ENCODE measurements at places on chromosomes 16 and 17.

DNA sequence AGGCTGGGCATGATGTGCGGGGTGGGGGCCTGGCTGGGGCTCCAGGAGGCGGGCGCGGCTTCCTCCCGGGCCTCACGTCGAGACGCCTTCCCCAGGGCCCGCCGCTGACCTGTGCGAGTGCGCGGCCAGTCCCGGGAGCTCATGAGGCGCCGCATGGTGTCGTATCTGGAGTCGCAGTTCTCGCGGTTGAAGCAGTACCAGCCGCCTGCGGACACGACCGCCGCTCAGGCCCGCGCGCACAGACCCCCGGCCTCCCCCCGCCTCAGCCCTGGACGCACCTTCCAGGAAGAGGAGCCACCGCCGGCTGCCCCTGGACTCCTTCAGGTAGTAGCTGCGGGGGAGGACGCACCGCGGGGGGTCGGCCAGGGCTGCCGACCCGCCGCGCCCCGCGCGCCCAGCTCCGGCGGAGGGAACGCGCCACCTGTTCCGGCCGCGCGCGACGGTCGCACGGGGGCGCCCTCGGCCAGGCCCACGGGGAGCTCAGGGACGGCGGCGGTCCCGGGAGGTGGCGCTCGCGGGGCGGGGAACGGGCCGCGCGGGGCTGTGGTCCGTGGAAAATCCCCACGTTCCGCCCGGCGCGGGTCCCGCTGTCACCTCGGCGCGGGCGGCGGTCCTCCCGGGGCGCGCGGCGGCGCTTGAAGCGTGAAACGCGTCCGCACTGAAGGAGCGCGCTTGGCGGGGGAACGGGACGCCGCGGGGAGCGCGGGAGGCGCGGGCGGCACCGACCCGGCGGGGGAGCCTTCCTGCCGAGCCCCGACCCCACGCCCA is 1.4 kb downstream of the NOTUM start:
- peak; percentile 48 for DNase-seq

DNA sequence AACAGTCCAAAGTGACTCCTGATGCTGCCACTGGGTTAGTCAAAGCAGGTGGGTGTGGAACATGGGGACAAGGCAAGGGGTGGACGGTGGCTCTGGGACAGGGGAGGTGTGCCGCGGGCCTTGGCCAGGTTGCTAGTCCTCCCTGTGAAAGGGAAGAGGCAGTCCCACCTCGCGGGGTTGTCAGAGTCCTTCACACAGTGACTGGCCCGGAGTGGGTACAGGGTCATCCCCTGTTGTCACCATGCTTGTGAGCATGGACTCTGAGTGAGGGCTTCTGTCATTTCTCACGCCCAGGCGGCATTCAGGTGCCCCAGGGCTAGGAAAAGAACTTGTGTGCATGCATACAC is 3.1 kb upstream of the ZNF469 start:
- no peak for DNase-seq

DNA sequence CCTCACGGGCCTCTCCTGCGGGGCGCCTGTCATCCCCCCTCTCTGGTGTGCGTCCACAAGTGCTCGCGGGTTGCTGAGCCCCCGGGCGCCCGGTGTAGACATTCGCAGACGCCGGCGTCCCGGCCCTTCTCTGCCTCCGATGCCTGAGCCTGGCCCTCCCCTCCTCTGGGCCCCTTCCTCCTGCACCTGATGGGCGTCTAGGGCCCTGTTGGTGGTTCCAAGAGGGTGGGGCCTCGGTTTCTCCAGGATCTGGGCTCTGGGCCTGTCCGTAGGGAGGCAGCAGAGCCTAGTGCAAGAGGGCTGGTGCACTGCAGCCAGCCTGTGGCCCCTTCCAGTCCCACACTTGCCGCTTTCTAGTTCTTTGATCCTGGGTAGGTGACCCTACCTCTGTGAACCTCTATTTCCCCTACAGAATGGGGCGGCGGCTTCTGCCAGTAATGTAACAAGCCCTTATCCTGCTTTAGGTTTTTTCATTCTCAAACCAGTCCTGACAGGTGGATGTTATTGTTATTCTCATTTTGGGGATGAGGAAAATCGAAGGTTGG is 623 bp downstream of the E4F1 start:
- DNase-seq: peak; percentile 59

DNA sequence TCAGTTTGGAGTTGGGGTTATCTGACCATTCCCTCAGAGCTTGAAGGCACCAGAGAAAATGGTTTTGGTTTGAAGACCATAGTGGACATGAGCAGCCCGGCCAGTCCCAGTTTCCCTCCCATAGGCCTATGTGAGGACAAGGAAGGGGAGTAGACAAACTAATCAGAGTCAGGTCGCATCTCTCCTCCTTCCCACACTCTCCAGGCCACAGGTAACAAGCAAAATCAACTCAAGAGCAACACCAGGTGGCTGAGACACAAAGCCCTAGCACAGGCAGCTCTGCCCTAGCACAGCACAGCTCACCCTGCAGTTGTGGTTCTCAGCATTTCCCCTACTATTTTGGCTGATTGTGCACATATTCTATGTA is 7.2 kb downstream of the SUPT4H1 start:
- no peak for DNase-seq

DNA sequence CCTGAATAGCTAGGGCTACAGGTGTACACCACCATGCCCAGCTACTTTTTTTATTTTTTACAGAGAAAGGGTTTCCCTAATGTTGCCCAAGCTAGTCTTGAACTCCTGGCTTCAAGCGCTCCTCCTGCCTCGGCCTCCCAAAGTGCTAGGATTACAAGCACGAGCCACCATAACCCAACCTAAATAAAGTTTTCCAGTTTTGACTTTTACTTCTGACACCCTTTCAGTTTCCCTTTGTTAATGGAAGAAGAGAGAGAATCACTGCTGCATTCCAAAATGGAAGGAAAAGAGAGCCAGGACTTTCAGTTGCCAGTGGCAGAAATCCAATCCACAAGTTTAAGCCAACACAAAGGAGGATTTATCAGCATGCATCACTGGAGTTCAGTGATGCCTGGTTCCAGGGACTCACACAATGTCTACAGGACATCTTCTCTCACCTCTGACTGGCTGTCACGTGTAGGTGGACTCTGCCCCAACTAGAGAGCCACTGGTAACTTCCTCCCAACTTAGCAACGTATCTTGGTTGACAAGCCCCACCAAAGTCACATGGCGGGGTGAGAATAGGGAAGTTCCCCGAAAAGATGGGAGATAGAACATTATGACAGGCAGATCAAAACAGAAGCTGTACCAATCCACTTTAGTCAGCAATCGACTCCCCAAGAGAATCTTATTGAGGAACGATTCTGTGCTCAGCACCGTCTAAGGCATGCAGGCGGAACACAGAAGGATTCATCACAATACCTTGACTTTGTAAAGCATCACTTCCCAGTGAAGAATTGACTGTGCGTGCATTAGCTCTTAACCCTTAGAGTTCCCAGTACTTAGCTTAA is 46.5 kb downstream of the GAS7 start:
- no peak for DNase-seq

- no peak for DNase-seq
Observed at GRCh38 chr17:47829870-47830269, 1.5 kb downstream of the MRPL10 start.

GRCh38 chr17:15958484-15958854 is 13.5 kb downstream of the ADORA2B start:
- DNase-seq: no peak

- DNase-seq: peak; percentile 50
Observed at GRCh38 chr17:76038050-76038449, 10.9 kb upstream of the EVPL start.

DNA sequence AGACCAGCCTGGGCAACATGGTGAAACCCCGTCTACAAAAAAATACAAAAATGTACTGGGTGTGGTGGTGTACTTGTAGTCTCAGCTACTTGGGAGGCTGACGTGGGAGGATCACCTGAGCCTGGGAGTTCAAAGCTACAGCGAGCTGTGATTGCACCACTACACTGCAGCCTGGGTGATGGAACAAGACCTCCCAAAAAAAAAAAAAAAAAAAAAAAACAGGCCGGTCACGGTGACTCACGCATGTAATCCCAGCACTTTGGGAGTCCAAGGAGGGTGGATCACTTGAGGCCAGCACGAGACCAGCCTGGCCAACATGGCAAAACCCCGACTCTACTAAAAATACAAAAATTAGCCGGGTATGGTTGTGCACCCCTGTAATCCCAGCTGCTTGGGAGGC is 12.7 kb upstream of the APPBP2 start:
- no peak for DNase-seq

DNA sequence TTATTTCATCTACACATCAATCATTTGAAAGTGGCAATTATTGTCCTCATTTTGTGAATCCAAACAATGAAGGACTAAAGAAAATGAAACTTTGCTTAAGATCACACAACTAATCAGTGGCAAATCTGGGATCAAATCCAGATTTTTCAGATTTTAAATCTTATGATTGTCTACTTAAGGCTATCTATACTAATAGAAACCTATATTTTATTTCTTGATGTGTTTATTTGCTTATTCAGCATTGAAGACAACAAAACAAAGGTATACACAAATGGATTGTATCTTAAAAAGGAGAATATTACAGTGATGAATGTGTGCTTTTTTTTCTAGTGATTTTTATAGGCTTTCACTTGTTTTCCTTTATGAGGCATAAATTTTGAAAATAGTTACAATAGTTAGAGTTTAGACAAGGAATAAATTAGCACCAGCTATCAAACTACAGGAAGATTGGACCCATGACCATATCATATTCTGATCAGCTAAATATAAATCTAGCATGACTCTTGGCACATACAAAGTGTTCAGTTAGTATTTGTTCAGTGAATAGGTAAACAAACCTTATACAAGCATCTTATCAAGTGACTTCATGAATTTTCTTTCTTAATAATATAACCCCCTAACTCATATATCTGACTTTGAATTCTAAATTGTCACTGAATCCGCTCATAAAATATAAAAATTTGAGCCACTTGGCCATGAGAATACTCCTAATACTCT is 20.5 kb downstream of the VMP1 start:
- no peak for DNase-seq

DNA sequence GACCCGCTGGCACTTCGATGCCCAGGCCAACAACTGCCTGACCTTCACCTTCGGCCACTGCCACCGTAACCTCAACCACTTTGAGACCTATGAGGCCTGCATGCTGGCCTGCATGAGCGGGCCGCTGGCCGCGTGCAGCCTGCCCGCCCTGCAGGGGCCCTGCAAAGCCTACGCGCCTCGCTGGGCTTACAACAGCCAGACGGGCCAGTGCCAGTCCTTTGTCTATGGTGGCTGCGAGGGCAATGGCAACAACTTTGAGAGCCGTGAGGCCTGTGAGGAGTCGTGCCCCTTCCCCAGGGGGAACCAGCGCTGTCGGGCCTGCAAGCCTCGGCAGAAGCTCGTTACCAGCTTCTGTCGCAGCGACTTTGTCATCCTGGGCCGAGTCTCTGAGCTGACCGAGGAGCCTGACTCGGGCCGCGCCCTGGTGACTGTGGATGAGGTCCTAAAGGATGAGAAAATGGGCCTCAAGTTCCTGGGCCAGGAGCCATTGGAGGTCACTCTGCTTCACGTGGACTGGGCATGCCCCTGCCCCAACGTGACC is 5.0 kb downstream of the WFIKKN2 start:
- no peak for DNase-seq

- DNase-seq: no peak
Observed at GRCh38 chr16:69108064-69108904, 2.8 kb downstream of the HAS3 start.

GRCh38 chr16:74770831-74771526 is 3.6 kb downstream of the FA2H start:
- no peak for DNase-seq

DNA sequence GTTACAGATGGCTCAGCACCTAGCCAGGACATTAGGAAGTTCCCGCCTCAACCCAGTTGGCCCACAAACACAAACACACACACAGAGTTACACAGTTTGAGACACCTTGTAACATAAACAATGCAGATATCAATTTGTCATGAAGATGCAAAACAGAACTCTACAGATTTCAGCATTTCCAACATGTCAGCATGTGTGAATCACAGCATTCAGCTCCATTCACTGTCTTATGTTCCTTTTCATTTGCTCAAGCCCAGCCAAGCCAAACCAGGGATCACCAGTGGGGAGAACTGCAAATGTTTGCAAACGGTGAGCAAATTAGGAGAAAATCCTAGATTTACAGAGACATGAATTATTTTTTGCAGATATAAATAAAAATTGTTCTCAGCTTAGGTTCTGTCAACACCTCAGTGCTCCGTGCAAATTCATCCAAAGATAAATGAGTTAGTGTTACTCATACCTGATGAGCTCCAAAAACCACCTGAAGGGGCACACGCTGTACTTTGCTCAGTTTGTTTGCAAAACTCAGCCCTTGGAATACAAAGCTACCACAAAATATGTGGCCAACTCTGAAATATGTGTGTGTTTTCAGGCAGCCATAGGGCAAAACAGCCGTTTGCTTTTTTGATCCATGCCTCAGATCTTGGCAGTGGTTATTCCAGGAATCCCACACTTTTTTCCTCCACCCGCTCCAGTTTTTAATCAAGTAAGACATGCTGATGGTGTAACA is 16.3 kb upstream of the COX10 start:
- no peak for DNase-seq

GRCh38 chr17:21288571-21289017 is 4.1 kb downstream of the MAP2K3 start:
- DNase-seq: peak; percentile 32

- DNase-seq: no peak
Observed at GRCh38 chr16:26078716-26079355, 387.1 kb downstream of the HS3ST4 start.

DNA sequence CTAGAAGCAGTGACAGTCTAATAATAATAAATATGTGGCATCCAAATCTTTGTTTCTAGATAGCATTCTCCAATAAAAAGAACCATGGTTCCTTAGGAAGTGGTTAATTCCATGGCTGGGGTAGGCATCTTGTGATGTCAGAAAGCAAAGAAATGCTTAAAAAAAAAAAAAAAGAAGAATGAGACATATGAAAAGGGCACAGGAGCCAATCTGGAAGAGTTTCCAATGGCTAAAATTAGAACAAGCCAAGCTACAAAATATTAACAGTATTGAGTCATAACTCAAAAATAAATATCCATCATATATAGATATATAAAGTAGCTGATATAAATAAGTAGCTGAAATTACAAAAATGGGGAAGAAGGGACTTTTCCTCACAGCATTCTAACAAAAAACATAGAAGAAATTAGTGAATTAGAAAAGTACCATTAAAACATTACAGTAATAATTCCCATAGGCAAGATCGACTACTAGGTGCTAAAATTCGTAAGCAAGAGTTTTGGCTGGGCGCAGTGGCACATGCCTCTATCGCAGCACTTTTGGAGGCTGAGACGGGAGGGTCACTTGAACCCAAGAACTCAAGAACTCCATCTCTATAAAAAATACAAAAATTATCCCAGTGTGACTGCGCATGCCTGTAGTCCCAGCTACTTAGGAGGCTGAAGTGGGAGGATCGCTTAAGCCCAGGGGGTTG is 111.3 kb downstream of the TRIM37 start:
- DNase-seq: peak; percentile 72

GRCh38 chr17:71519285-71519684 is 601.5 kb upstream of the SOX9 start:
- no peak for DNase-seq

- DNase-seq: peak; percentile 87
Observed at GRCh38 chr16:89324056-89325010, 106.8 kb downstream of the ZNF778 start.

- peak; percentile 68 for DNase-seq
Observed at GRCh38 chr16:88743693-88744576, 37.6 kb downstream of the CTU2 start.

GRCh38 chr17:39632153-39632941 is 4.6 kb upstream of the STARD3 start:
- DNase-seq: no peak

All from EH (cell line).